ENCODE measurements at places on chromosomes 2 and 18.

- peak; percentile 49 for DNase-seq
Observed at GRCh38 chr2:147550995-147551731, 293.7 kb upstream of the ACVR2A start.

DNA sequence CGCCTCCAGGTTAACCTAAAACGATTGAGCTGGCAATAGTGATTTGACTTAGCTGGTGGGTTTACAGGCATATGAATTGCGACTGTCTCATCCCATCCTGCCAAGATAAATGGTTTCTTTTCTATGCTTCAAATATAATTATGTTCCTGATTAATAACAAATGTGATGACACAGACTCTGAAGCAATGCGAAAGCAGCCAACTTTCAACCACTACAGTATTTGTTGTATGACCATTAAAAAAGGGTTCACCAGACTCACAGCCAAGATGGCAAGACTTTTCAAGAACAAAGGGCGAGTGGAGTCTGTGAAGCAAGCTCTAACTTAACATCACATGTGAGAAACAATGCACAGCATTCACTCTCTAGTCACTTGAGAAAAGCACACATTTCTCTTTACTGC, 186.6 kb downstream of the PID1 start:
- peak; percentile 82 for DNase-seq

- peak; percentile 80 for DNase-seq
Observed at GRCh38 chr2:106995556-106995955, 109.6 kb upstream of the ST6GAL2 start.

- DNase-seq = no peak
Observed at GRCh38 chr2:211333377-211333776, 777.0 kb downstream of the CPS1 start.

DNA sequence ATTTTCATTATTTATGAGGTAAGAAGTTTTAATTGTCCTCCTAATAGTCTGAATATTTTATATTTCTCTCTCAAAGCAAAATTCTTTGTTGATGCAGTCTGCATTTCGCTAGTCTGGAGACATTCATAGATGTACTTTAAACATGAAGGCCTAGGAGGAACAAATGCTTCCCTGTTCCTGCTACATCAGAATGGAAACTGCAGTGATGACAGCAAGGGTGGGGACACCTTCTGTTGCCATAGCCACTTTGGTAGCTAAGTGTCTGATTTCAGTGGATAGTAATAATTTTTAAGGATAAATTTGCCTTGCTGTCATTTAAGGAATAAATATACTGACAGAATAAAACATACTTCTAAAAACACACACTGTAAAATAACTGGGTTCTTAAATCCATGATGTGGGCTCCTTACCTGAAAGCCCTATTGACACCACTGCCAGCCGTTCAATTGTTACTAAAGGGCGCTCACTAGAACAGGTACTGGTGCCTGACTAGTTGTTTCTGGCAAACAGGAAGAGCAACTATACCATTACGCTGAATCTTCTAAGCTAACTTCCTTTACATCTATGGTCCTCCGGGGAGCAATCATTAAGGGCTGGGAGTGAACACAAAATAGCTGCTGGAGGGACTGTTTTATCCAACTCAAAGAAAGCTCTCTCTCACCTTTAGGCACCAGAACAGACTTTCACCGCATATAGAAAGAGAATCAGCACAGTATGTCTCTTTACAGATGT, 88.2 kb downstream of the TMEM131 start:
- DNase-seq = no peak

DNA sequence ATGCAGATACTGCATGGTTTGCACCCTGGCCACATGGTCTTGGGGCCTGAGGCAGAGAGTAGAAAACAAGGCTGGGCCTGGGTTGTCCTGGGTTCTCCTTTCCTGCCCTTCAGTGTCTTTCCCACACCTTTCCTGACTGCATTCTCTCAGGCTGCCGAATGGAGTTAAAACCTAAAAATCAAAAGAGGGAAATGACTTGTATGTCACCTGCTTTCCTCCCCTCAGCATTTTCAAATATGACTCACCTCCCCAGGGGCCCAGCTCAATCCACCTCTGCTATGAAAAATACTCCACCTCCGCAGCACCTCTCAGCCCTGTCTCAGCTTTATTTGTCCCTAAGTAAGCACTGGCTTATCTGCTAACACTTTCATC, 457.8 kb upstream of the MEX3C start:
- no peak for DNase-seq

DNA sequence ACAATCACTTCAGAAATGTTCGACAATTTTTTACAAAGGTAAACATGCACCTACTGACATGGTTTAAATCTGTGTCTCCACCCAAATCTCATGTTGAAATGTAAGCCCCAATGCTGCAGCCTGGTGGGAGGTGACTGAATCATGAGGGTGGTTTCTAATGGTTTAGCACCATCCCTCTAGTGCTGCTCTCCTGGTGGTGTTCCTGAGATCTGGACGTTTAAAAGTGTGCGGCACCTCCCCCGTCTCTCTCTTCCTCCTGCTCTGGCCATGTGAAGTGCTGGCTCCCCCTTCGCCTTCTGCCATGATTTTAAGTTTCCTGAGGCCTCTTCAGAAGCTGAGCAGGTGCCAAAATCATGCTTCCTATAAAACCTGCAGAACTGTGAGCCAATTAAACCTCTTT, 28.3 kb downstream of the MAP3K2 start:
- no peak for DNase-seq

DNA sequence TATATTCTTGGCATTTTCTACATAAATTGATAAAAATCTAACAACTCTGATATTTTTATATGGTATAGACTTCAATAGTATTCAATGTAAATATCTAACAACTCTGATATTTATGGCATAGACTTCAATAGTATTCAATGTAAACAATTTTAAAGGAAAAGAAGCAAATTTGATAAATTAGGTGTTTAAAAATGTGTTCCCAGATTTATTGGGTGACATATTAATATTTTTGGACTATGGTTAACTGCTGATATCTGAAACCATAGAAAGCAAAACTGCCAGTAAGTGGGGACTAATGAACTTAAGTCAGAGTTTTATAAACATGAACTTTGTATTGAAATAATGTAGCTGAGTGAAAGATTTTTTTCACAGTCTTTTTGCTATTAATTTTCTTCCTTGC, 1576.0 kb upstream of the DDX18 start:
- no peak for DNase-seq

GRCh38 chr2:191056228-191056627, 42.3 kb upstream of the STAT1 start:
- DNase-seq = no peak

DNA sequence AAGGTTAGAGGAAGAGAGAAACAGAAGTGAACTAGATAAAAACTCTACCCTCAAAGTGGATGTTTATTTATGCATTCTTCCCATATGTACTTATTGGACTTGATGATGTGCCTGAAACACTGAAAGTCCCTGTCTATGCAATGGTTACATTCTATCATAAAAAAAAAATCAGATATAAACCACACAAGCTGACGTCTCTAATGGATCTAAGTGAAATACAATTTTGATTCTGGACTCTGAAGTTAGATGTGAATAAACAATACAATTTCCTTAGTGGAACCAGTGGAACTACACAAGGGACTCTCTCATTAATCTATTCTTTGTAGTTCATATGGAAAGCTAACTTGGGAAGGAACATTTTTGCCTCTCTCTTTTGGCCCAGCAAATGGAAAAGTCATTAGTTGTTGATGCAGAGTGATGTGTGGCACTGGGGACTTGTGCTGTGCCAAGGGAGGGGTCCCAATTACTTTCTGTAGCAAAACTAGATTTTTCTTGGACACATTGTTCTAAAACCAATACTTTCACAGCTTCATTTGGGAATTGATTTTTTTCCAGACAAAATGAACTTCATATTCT, 376.8 kb downstream of the TRIB2 start:
- DNase-seq = no peak

DNA sequence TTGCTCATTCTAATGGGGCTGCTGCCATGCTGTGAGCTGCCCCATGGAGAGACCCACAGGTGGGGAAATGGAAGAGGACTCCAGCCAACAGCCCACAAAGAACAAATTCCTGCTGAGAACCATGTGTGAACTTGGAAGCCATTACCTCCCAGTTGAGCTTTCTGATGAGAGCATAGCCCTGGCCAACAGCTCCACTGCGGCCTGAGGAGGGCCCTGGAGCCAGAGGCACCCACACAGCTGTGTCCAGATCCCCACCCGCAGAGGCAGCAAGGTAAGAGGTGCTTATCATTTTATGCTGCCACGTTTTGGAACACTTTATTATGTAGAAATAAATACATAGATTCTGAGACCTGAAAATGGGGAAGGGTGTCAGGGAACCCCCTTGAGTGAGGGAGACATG, 44.2 kb upstream of the OTOS start:
- DNase-seq = no peak

DNA sequence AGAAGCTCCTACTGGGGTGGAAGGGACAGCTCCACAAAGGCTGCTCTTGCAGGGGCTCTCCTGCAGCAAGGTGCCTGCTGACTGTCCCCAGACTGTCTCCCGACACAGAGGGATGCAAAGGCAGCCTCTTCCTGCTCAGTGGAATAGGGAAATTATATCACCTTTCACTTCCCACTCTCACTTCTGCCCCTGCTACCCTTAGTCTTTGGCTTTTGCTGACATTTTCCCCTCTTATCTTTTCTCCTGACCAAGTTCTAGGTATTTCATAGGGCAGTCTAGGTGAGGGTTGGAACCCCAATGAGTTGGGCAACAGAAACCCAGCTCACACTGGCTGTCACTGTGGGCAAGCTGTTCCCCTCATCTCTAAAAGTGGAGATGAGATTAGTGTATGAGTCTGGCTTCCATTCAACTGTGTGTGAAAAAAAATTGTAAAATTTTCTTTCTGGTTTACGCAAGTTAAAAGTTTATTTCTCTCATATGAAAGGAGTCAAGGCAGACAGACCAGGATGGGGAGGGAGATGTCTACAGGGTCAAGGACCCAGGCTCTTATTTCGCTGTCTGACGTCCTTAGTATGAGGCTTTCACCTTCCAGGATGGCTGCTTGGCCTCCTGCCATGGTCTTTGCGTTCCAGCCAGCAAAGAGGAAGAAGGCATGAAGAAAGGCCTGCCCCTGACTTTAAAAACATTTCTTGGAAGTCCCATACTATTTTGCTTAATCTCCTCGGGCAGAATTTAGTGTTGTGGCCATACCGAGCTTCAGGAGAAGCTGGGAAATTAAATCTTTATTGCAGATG, 7.5 kb upstream of the MOCOS start:
- DNase-seq = peak; percentile 87

DNA sequence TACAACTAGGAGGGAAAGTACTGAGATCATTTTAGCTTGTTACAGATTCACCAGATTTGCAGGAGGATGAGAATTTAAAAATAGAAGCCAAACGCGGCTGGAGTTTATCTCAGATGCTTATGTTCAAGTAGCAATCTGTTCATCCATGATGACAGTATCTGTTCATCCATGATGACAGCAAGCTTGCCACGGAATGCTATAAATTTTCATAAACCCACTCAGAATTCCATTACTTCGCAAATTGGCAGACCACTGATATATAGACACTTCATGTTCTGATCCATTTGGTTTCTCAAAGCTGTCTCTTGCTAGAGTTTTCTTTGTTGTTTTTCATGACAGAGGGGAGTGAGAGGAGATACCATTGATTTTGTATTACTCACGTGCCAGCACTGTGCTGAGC, 84.2 kb downstream of the GAREM1 start:
- DNase-seq = no peak

GRCh38 chr2:38107738-38108410, 31.9 kb upstream of the CYP1B1 start:
- DNase-seq = no peak

DNA sequence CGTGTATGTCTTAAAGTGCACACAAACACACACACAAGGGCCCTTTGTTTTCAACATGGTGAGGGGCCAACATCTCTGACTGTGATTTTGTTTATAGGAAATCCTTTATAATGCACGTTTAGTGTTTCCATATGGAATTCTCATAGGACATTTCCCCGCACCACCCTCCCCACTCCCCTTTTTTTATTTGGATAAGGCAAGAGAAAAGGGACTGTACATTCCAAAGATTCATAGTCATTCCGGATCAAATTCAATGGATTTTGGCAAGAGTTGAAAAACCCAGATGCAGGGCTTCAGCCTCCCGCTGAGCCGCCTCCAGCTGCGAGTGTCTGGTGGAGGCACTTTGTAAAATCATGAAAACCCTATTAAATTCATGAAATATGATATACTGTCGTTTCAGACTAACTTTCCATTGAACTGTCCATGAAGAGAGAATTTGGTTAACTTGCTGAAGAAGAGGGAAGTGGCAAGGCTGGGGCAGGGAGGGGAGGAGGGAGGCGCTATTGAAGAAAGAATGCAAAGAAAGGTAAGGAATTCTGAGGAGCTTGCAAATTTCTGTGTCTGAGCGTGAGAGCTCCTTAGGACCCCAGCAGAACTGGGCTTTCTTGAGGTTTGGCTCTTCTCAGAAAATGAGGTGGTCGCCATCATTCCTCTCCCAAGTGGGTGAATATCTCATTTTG, 25.8 kb upstream of the SLC14A2 start:
- peak; percentile 93 for DNase-seq

GRCh38 chr2:143296089-143296488, 166.9 kb downstream of the ARHGAP15 start:
- DNase-seq = no peak

- DNase-seq = no peak
Observed at GRCh38 chr2:234411793-234412192, 85.1 kb downstream of the ARL4C start.

GRCh38 chr2:131724019-131724418, 196.3 kb downstream of the CCDC74A start:
- no peak for DNase-seq

GRCh38 chr18:28177828-28178635, 1.1 kb upstream of the CDH2 start:
- peak; percentile 53 for DNase-seq

- no peak for DNase-seq
Observed at GRCh38 chr18:7787339-7787738, 220.2 kb downstream of the PTPRM start.

- DNase-seq = no peak
Observed at GRCh38 chr2:223894968-223895367, 50.2 kb downstream of the WDFY1 start.

DNA sequence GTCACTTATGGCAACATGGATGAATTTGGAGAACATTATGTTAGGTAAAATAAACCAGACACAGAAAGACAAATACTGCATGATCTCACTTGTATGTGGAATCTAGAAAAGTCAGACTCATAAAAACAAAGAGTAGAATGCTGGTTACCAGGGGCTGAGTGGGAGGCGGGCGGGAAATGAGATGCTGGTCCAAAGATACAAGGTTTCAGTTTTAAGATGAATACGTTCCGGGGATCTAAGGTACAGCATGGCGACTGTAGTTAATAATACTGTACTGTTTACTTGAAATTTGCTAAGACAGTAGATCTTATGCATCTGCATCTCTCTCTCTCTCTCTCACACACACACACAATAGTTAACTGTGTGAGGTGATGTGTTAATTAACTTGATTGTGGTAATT, 14.2 kb downstream of the FAM110C start:
- no peak for DNase-seq

DNA sequence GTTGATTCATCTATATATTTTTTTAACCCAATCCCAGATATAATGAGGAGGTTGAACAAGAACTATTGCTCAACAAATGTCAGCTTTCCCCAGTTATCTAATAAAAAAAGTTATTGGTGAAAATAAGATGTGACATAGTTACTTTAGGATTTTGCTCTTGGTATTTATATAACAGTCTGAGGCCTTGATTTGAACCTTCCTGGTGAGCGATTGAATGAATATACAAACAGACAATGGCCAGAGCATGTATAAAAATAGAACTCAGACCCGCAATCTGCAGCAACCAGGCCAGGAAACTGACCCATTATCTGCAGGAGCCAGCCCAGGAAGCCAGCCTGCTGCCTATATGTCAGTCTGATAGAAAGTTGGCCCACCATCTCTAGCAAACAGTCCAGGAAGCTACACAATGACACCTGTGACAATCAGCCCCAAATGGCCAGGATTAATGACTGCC, 81.6 kb downstream of the HS6ST1 start:
- no peak for DNase-seq

Data from fibroblast of mammary gland (primary cell).